Stimulated activated CD8-positive, alpha-beta memory T cell treated with anti-CD3 and anti-CD28 coated beads, Interleukin-4, amount 100 ng/mL, for 24 hours (primary cell): ENCODE measurements at places on chromosomes 2 and 18.

- peak; percentile 68 for DNase-seq
Observed at GRCh38 chr2:231714639-231715498, 6.5 kb downstream of the PTMA start.

GRCh38 chr2:132384491-132385151 lies 32.0 kb upstream of the GPR39 start:
- DNase-seq, result no peak

DNA sequence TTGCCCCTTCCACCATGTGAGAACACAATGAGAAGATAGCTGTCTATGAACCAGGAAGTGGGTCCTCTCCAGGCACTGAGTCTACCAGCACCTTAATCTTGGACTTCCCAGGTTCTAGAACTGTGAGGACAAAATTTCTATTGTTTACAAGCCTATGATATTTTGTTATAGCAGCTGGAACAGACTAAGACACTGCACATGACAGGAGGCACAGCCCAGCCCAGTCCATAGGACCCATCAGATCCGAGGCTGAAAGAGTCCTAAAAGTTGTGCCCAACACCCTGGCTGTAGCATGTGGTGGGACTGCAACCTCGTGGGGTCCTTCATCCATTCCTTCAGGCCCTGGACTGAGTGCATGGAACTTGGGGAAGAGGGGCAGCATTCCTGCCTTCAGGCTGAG lies 48.4 kb upstream of the YWHAQ start:
- no peak for DNase-seq

DNA sequence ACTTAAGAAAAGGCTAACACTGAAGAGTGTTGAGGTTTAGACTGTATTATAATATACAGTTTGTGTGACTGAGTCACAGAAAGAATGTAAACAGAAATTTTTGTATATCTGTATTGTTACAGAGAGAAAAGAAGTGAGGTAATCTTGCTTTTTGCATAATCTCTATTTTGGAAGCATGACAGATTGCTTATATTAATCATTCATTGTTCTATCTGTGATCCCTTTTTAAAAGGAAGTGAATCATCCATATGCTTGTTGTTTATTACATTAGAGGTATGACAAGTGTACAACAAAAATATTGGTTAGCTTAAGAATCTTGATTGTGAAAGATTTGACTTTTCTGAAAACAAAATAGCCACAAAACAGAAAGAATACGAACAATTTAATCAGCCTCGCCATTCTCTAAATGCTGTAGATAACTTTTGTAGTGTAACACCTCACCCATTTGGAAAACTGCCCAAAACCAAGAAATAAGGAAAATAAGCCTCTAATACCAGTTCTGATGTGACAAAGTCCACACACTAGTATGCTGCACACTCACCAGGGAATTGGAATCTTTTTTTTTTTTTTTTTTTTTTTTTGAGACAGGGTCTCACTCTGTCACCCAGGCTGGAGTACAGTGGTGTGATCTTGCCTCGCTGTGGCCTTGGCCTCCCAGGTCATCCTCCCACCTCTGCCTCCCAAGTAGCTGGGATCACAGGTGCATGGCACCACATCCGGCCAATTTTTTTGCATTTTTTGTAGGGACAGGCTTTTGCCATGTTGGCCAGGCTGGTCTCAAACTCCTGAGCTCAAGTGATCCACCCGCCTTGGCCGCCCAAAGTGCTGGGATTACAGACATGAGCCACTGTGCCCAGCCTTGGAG lies 91.5 kb upstream of the LPIN2 start:
- DNase-seq, result no peak

DNA sequence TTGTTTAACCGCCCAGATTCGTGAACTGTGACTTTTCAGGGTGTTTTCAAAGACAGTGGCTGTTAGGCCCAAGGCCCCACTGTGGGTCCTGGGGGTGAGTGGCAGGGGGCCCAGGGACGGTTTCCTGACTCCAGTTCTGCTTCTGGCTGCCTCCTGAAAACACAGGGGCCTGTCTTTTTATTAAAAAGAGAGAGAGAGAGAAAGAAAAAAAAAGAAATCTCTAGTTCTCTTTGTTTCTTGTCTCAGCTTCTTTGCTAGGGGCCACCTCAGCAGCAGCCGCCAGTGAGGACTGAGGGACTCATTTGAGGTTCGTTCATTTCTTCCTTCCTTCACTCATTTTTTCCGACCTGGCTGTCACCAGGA lies 15.4 kb upstream of the E2F6 start:
- no peak for DNase-seq

DNA sequence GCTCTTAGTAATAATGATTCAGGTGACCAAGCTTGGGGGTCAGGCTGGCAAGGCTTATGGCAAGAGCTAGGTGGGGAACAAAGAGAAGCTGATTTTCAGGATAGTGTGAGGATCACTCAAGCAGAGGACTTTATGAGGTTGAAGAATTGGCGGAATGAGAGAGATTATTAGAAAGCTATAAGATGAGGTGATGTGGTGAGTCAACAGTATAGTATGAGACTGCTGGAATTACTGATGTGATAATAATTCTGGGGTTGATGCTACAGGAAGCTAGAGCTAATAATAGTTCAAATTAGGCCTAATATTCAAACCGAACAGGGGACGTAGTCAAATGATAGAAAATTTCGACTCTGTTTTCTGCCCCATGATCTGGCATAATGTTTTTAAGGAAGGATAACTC lies 2115.3 kb upstream of the PIK3C3 start:
- no peak for DNase-seq

GRCh38 chr2:240567137-240567871 lies 980 bp upstream of the RNPEPL1 start:
- DNase-seq, result no peak

- DNase-seq, result no peak
Observed at GRCh38 chr2:20062615-20063545, 11.5 kb upstream of the LAPTM4A start.

- no peak for DNase-seq
Observed at GRCh38 chr18:13525381-13526029, 200.9 kb downstream of the FAM210A start.

DNA sequence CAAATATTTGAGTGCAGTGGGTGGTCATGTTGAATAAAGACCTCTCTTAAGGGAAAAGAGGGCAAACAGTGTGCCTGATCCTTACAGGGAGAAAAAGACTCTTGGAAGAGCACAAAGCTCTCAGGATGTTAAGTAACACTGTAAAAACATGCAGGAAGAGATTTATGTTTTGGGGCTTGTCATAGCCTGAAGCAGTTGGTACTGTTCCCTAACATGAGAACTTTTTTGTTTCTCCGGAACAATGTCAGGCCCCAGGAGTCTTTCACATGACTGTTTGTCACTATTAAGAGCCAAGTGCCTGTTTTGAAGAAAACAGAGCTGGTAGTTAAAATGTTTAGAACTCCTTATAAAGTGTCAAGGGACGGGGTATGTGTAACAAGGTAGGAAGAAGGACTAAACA lies 83.7 kb upstream of the B3GNT2 start:
- no peak for DNase-seq

GRCh38 chr2:84152462-84152861 lies 306.6 kb downstream of the SUCLG1 start:
- no peak for DNase-seq
